ENCODE measurements at places on chromosomes 16 and 17.
A peak's percentile ranks its signal among the peaks of the same experiment; 100 is the strongest.

DNA sequence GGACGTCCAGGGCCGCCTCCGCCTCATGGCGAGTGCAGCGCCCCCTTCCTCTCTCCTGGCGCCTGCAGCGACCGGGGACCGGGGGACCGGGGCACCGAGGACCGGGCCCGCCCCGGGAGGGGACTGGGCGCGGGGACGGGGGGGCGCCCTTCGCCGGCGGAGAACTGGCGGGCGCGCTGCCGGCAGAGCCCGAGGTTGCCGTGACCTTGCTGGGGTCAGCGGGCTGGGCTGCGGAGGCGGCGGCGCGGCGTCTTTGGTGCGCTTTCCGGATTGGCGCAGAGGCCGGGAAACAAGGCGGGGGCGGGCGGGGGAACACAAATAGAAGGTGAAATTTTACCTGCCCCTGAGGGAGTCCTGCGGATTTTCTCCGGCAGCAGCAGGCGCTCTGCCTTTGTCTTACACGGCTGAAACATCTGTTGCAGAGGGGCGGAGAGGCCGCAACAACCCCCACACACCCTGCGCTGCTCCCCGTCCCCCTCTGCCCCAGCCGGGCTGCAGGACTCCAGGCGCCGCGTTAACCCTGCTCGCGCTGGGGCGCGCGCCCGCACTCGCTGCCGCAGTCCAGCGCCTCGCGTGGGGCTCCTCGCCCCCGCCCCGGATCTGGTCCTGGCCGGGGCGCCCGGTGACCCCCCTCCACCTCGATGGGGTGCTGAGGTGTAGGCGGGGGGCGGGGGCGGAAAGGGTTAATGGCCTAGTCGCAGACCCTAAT is 53.5 kb downstream of the SREBF1 start:
- peak; percentile 47 for DNase-seq

- DNase-seq, result no peak
Measured at GRCh38 chr16:11630046-11630767, 38.0 kb upstream of the SNN start.

GRCh38 chr17:47882247-47882646 is 13.8 kb upstream of the SP2 start:
- no peak for DNase-seq

DNA sequence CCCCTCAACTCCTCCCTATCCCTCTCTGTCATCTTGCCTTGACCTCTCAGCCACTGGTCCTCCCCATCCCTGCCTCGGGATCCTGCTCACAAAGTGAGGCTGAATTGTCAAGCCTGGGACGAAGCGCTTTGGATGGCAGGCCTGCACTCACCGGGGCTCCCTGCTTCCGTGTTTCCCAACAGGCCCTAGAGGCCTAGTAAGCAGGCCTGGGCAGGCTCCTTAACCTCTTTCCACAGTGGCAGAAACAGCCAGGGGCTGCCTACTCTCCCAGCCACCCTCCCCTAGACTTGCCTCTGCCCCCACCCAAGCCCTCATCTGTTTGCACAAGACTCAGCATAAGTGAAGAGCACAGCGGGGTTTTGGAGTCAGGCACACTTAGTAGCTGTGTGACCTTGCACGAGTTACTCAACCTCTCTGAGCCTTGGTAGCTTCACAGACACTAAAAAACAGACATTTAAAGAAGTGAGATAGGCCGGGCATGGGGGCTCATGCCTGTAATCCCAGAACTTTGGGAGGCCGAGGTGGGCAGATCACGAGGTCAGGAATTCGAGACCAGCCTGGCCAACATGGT is 5.0 kb upstream of the FADS6 start:
- DNase-seq, result no peak

GRCh38 chr16:74625500-74626350 is 18.8 kb upstream of the GLG1 start:
- no peak for DNase-seq

DNA sequence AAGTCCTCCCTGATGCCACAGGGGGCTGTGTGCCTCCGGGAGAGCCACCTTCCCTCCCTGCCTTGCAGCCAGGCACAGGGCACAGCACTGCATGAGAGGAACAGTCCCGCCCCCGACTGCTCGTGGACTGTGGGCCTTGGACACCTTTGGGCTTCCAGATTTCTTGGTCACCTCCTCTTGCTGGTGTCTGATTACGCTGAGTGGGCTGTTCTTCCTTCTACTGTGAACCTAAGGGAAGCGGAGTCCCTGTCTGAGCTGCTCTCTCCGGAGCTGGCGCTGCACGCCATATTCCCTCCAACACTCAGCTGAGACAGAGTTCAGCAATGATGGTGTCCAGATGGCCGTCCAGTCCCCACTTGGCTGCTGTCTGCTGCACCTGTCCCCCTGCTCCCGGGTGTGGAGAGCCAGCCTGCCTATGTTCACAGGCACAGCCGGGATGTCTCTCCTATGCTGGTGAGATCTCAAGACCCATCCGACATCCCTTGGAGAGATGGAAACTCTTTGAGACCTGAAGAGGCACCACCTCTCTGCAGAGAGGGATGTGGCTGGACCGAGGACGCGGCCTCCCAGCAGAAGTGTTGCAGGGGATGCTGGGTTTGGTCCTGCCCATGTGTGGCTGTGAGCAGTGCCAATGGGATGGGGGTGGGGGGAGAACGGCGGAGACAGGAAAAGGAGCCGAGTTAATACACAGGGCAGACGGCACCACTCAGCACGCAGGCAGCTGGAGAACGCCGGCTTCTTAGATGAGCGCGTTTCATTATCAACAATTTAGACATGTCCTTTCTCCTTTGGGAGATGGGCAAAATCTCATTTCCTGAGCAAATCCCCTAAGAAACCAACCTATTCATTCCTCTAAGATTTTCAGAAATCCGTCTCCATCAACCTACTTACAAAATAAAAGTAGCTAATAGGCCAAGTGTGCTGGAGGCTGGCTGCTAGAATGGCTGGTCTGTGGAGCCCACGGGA is 171.9 kb downstream of the ENGASE start:
- no peak for DNase-seq

DNA sequence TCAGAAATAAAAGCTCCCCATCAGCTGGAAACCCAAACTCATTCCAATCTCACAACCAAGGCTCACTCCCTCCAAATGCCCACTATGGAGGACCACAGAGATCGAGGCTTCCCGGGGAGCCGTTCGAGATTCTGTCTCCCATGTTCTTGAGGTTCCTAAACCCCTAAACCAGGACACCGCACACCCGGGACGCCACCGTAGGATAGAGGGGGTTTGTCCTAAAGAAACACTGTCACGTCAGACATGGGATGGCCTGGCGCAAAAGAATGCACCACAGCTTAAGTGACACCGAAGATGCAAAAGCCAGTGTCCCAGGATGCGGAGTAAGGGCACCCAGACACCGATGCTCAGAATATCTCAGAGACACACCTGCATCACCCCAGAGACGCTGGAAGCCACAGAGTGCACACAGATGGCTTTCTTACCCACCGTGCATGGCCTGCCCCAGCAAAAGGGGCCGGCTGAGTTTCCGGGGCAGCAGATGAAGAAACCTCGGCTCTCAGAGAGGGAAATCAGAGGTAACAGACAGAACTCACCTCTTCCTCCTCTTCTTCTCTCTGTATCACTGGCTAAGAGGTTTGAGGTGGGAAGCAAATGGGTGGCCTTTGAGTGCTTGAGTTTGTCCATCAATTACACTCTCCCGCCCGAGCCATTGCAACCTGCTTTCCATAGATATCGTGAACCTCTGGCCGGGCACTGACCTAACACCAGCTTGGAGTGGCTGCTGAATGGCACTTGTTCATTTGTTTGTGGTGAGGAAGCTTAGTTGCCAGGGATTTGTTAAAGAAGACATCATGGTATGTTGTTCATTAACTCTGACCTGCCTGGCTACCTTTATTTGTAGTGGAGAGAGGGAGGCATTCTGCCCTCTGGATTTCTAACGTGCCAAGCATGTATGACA is 65.1 kb upstream of the TNRC6C start:
- no peak for DNase-seq

- no peak for DNase-seq
Measured at GRCh38 chr16:23754594-23755483, at the start of gene CHP2. Gene CHP2 (plus strand): TSS chr16:23755026. CDS start chr16:23755050, 24 bp downstream.

DNA sequence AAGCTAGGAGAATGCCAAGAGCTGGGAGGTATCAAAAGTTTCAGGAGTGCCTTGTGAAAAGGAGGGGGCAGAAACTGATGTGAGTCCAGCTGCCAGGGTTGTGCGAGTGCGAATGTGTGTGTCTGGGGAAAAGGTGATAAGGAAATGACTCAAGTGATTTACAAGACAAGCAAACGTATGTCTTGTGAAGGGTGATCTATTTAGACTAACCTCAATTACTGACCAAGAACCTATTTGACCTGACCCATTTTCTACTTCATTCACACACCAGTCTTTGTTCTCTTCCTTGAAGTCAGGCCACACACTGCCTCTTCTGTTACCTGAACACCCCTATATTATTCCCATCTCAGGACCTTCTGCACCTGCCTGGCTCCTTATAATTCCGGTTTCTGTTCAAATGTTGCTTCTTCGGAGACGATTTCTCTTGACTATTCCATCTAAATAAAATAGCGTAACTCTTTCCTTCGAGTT is 1.0 kb downstream of the GDE1 start:
- DNase-seq, result peak; percentile 60

GRCh38 chr16:55294931-55295342 is 29.1 kb upstream of the IRX6 start:
- DNase-seq, result no peak

GRCh38 chr17:47615766-47616424 is 33.8 kb upstream of the KPNB1 start:
- peak; percentile 61 for DNase-seq

GRCh38 chr16:85380002-85380395 is 233.1 kb upstream of the GSE1 start:
- DNase-seq, result no peak

- DNase-seq, result no peak
Measured at GRCh38 chr17:62808576-62808970, 459 bp upstream of the MARCHF10 start.

DNA sequence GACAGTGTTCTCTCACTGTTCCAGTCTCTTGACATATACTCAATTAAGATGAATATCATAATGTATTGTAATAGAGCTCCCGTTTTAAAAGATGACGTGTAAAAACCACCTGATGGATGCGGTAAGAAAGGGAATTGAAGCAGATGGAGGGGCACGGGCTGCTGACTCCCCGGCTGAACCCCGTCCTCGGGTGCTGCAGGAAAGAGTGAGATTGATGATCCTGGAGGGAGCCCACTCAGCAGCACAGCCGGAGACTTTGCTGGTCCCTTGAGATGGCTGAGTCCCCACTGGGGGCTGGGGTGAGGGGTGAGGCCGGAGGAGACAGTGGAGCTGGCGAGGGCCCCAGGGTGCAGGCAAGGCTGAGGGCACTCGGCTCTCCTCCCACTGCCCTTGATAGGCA is 217.4 kb downstream of the RPTOR start:
- no peak for DNase-seq

DNA sequence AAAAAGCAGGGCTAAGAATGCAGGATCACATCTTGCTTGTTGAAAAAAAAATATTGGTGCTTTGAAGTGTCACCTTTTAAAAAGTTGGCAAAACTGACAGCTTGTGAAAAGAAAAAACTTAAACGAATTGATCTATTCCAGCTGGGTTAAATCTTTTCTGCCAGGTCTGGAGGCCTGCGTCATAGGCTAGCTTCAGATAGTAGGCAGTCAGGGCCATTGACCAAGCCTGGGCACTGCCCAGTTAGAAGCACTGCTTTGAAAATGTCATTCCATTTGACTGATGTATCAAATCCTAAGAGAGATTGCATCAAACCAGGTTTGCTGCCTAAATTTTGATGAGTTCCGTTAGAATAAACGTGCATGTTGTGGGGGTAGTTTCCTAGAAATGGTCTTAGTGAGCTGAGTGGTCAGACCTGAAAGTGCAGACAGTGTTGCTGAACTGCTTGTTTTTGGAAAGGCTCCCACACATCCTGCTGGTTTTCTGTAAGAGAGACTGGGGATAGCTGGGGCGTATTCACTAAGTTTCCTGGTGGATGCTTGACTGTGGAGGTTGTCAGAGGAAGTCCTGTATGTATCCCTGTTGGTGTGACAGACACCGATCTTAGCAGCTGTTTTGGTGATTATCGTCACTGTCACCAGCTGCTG is 38.8 kb downstream of the NUP88 start:
- no peak for DNase-seq

- no peak for DNase-seq
Measured at GRCh38 chr17:45170931-45171337, 9.3 kb downstream of the HEXIM2 start.

- no peak for DNase-seq
Measured at GRCh38 chr16:54112451-54113206, 174.0 kb downstream of the IRX3 start.

GRCh38 chr17:61524319-61524718 is 66.7 kb downstream of the NACA2 start:
- no peak for DNase-seq

DNA sequence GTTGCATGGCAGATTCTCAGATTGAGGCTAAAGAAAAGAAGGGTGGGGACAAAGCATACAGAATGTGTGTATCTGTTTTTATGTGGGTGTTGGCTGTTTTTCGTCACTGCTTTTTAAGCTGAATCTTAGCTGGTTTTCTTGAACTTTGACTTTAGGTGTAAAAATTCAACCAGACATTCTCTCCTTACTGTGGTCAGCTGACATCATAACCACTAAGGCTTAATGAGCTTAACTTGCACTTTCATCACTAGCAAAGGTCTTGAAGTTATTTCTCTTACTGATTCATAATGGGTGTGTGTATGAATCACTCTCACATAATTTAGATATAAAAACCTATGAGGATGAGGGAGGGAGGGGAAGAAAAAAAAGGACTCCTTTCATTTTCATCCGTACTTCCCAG is 4.0 kb upstream of the CDC6 start:
- DNase-seq, result no peak

DNA sequence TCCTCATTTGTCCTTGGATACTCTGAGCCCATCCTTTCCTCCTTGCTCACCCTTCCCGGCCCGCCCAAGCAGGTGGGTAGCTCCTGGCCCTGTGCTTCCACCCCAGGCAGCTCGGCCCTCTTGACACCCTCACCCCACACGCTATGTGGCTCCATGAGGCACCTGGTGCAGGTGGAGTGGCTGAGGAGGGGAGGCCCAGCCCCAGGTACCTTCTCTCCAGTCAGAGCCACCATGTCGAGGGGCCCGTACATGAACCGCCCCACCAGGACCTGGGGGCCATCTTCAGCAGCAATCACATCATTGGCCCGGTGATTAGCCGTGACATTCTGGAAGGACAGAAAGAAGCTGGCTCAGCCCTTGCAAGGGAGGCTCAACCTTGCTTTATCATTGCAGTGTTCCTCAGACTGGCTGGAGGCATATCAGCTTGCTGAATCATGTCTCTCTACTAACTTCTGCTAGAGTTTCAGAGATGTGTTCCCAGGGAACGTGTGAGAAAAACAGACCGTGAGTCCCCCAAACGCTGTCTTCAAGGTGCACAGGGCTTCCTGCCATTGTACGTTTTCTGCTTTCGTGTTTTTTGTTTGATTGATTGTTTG is 20.3 kb downstream of the PIMREG start:
- DNase-seq, result no peak

DNA sequence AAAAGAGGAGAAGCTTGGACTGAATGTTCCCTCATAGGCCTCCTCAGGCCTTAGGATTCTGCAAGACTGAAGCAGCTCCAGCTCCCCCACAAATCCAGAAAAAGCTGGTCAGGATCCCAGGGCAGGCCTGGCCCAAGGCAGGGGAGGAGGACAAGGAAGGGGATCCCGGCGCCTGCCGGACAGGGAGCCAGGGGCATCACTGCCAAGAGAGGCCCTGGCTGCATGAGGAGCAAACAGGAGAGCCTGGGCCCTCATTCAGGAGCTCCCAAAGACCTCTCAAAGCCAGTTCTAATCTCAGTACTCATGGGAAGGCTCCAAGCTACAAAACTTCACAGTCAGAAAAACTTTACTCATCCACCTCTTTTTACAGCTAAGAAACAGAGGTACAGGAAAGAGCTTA is 67.3 kb downstream of the ZNF423 start:
- no peak for DNase-seq
